ENCODE measurements at places on chromosomes 16 and 17.

DNA sequence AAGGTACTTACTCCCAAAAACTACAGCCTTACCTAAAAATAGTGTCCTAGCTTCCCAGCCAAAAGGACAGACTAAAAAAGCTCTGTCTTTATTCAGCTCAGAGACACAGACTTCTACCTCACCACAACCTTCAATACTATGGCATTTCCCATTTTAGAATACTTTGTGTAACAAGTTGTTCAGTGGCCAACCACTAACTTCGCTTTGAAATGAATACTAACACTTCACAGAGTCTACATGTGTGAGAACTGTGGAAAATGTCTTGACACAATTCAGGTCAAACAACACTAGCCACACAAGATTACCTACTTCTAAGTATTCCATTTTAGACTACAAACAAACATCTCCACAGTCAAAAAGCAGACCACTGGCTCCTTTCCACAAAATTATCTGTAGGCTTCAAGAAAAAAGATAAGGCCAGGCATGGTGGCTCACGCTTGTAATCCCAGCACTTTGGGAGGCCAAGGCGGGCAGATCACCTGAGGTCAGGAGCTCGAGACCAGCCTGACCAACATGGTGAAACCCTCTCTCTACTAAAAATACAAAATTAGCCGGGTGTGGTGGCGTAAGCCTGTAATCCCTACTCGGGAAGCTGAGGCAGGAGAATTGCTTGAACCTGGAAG lies 3.2 kb downstream of the HELZ start:
- no peak for DNase-seq

GRCh38 chr17:82334622-82335394 lies 1.2 kb upstream of the SECTM1 start:
- DNase-seq, result no peak

DNA sequence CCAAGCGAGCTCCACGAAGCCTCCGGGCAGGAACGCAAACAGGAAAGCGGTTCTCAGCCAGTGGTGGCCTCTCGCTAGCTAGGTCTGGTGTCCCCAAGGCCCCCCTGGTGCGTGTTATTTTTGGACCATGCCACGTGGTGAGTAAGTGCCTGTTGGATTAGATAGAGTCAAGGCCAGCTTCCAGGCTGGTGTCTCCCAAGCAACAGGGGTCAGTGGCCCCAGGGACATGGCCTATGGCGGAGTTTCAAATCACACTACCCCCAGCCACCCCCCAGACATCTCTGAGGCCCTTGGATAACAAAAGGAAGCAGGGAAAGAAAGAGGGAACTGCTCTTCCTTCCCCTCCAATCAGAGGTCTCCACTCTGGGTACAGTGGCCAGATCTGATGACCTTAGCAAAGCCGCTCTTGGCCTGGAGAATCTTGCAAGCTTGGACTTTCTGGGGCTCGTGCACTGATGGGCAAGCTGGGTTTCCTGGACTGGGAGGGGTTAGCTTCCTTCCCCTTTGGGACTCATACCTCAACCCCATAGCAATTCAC lies 58.2 kb downstream of the MAF start:
- DNase-seq, result no peak

DNA sequence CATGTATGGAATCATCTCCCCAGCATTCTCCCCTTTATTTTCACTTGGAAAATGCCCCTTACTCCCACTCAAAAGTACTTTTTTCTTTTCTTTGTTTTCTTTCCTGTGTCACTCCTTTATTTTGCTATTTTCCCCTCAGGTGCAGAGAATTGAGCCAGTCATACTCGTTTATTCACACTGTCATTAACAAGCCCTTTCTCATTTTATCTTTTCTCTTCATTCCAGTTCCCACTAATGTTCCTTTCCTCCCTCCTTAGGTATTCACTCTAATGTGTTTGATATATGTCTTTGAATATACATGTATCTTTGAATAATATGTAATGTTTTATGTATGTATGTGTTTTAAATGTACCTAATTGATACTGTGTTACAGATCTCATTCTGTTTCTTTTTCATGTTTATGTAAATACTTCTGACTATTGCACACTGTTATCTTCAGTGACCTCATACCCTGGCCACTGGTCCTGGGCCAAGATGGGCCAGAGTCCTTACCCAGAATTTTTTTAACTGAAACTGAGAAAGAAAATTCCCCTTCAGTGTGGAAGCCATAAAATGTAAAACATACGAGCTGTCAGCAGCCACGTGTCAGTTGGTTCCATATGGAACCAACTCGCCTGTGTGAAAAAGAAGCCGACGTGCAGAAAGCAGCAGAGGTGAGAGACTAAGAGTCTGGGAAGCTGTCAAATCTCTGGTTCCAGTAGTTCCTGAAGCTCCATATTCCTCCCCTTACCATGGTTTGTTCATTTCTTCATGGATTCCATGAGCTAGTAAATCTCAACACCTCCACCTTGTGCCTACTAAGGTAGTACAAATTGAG lies 5.8 kb downstream of the SRR start:
- no peak for DNase-seq

GRCh38 chr16:67847064-67847861 lies at the start of gene CENPT:
CENPT (minus strand) TSS chr16:67847693; CDS start chr16:67833859, 13,834 bp downstream.
- DNase-seq, result no peak

GRCh38 chr16:17367036-17367435 lies 103.7 kb downstream of the XYLT1 start:
- no peak for DNase-seq

DNA sequence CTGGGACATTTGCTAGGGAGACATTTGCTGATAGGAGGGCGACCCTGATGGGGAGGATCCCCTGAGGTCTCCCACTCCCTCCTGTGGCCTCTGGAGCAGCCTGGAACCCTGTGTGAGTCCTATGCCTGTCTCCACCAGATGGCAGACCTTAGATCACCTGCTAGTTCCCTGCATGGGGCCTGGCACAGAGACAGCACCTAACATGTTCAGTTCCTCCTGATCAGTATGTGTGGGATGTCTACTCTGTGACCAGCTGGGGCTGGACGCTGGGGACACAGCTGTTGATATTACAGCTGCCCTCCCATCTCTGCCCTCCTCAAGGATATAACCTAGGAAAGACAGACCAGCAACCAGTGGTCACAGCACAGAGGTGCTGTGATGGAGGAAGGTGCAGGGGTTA lies 1.1 kb upstream of the ADCY7 start:
- no peak for DNase-seq

GRCh38 chr16:4634768-4635167 lies 10.1 kb downstream of the MGRN1 start:
- no peak for DNase-seq

DNA sequence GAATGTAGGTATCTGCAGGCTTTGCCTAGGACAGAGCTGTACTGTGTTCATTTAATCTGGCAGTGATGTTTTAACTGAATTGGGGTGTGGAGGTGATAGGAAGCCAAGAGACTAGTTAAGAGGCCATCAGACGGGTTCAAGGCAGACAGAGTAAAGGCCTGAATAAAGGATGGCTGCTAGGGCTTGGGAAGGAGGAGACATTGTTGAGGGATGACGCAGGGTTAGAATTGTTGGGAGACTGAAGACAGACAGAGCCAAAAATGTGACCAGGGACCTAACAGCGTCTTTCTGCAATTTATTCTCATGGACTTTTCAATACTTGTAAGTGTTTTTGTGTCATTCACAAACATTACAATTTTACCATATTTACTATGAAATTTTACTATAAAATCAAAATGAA lies 48.6 kb upstream of the MYH10 start:
- DNase-seq, result no peak

- no peak for DNase-seq
These were observed 265.2 kb downstream of the XYLT1 start for GRCh38 chr16:17205279-17206211.

DNA sequence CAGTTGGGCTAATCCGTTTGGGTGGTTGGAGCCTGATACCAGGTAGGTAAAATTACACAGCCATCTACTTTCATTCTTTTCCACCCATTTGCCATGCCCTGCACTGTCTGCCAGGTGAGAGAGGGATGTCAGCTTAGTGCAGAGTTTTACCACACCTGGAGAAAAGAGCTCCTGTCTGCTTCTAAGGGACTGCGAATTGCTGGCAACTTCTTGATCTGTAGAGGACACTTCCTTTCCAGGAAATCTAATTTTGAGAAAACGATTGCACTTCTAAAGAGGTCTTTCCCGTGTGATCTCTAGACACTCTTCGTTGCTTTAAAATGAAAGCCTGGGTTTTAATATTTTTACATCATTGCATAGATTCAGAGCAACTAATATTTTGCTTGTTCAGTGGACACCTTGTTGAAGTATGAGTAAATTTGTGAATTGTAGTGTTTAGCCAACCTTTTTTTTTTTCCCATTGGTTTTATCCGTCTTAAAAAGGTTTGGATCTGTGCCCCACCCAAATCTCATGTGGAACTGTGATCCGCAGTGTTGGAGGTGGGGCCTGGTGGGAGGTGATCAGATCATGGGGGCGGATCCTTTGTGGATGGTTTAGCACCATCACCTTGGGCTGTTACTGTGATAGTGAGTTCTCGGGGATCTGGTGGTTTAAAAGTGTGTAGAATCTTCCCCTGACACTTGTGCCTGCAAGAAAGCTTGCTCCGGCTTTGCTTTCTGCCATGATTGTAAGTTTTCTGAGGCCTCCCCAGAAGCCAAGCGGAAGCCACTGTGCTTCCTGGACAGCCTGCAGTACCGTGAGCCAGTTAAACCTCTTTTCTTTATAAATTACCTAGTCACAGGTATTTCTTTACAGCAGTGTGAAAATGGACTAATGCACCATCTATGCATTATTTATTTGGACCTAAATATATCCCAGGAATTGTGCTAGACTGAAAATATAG lies 104.6 kb downstream of the PRKCA start:
- DNase-seq, result no peak

GRCh38 chr16:23694265-23694643 lies 15.6 kb downstream of the PLK1 start:
- no peak for DNase-seq

DNA sequence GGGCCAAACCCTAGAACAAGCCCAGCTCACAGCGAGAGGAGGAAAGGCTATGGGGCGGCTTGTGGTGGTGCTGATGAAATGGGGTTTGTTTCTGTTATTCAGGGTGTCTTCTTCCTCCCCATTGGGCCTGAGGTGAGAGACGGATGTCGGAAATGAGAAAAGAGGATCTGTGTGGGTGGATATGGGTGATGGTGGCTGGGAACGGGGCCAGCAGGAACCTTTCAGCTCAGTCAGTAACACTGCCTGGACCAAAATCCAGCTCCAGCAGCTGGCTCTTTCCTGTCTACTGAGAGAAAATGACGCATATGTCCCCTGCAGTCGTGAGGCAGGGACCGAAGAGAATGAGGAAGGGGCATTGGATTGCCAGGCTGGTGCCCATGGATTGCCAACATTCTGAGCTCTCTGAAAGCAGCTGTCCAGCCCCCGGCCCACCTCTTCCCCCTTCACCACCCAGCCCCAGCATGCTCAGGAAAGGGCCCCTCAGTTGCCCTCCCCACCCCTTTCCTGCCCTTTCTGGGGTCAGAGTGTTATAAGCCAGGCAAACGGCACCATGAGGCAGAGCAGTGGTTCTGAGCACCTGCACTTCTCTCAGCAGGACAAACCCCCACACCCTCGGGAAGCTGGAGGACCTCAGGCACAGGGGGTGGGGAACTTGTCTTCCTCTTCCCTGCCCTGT lies 4.0 kb downstream of the MYH3 start:
- DNase-seq, result no peak

- no peak for DNase-seq
These were observed at the start of gene CTRB1 for GRCh38 chr16:75218256-75219076. CTRB1 (plus strand) TSS chr16:75218988; CDS start chr16:75219008, 20 bp downstream.

- DNase-seq, result no peak
These were observed 10.1 kb downstream of the HIRIP3 start for GRCh38 chr16:29985271-29985811.
